Fibroblast of the aortic adventitia (primary cell): ENCODE measurements at places on chromosomes 12 and 14. TPM values are rescaled to one million over a fixed set of nuclear protein-coding genes. Genes with fewer than 3 reads are reported as not detected.
A peak's percentile ranks its signal among the peaks of the same experiment; 100 is the strongest.

GRCh38 chr14:100450049-100450448, 126.9 kb downstream of the SLC25A47 start:
- no peak for DNase-seq

GRCh38 chr12:24730489-24730896, 218.4 kb downstream of the BCAT1 start:
- DNase-seq, result no peak

- DNase-seq, result no peak
Observed at GRCh38 chr14:94052199-94052598, 26.1 kb downstream of the OTUB2 start.

DNA sequence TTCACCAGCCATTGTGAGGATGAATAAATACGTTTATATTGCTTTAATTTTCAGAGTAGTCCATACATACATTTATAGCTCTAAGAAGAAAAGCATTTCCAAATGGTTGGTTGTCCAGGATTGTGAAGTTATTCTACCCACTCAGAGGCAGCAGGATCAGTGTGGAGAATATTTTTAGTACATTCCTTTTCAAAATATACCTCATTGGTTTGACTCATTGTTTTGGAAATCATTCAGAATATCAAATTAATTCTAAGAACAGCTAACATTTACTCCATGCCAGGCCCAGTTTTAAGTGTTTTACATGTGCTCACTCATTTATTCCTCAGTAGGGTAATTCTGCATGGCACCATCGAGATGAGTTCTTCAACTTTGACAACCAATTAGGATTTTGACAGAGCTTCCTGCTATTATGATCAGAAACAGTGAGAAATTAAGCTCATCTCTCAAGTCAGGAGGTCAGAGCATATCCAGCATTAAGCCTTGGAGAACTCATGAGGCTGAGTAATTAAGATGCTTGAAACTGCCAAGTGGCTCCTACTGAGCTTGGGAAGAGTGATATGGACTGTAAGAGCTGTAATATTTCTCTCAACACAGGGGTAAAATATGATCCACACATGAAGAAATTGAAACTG, 153.3 kb upstream of the CLEC14A start:
- DNase-seq, result peak; percentile 25

DNA sequence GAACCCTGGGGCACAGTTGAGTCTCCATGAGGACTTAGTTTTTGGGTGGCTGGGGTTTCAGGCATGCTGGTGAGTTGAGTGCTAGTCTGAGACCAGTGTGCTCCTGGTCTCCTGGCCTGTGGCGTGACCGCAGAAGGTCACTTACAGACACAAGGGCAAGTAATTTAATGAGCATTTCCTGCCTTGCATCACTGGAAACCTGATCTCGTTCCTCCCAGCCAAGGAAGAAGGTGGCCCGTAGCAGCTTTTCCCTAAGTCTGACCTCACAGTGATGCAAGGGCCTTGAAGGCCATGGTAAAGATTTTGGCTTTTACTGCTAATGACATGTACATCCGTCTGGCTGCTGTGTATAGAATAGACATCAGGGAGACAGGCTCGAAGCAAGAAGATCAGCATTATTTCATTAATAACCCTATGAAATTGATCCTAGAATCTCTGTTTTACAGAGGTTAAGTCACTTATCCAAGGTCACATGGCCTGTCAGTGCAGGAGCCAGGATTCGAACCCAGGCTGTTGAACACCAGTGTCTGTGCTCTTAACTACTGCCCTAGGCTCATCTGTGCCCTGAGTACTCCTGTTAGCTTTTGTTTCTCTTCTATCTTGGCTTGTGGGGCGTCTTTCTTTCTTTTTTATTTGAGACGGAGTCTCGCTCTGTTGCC, 4.6 kb downstream of the TMEM120B start:
- DNase-seq, result peak; percentile 86

GRCh38 chr12:113638460-113638775, 166.7 kb upstream of the LHX5 start:
- DNase-seq, result no peak

The C3AR1 gene
- 0.18 TPM in 1 of 2 replicates, not detected in the other for total RNA-seq
